Activated CD4-positive, alpha-beta T cell treated with anti-CD3 and anti-CD28 coated beads, Interleukin-2, amount 50 U/mL, for 1 hour (primary cell): ENCODE measurements at places on chromosomes 13 and 19.

GRCh38 chr13:29591310-29591709, 4.2 kb downstream of the SLC7A1 start:
- no peak for DNase-seq

- DNase-seq = peak; percentile 82
Observed at GRCh38 chr19:39390451-39390750, 505 bp downstream of the PAF1 start.

- no peak for DNase-seq
Observed at GRCh38 chr19:32603961-32604360, 23.0 kb downstream of the PDCD5 start.

- DNase-seq = no peak
Observed at GRCh38 chr13:112983428-112984196, 14.6 kb downstream of the MCF2L start.

DNA sequence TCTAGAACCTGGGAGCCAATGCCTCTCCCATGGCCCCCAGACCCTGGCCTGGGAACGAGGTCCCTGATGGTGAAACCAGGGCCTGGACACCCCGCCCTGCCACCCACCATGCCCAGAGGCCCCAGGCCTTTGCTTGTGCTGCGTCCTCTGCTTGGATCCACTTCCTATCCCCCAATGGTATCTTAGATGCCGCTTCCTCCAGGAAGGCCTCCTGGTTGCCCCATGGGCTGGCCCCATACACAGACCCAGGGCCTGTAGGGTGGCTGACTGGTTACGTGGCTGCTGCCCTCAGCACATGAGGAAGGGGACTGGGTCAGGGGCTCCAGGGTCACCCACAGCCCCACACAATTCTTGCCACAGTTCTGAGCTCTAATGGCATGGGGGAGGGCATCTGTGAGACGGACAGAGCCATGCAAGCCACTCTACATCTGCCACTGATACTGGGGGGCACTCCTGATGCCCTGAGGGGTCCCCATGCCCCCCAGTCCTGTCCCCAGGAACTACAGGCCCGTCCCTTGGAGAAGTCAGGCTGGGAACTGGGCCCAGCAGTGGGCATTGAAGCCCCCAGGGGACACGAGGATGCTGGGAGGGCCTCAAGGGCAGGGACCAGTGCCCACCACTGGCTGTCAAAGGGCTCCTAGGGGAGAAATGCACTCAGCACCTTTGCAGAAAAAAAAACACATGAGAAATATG, 5.0 kb downstream of the RPL36 start:
- no peak for DNase-seq

DNA sequence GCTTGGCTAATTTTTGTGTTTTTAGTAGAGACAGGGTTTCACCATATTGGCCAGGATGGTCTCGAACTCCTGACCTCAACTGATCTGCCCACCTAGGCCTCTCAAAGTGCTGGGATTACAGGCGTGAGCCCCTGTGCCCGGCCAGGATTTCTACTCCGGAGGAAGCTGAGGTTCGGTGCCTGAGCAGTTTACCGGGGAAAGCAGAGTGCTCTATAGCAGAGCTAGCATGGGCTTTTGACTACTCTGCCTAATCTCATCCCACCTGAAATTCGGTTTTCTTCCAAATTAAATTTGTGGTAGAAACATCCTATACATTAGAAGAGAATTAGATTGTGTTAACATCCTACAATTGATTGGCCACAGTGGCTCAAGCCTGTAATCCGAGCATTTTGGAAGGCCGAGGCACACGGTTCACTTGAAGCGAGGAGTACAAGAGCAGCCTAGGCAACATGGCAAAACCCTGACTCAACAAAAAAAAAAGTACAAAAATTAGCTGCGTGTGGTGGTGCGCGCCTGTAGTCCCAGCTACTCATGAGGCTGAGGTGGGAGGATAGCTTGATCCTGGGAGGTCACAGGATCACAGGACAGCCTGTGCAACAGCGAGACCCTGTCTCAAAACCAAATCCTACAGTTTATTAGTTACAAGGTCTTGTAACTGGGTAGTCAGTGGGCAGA, 1.6 kb downstream of the RPL13A start:
- DNase-seq = no peak

GRCh38 chr19:56355517-56355916, 37.8 kb downstream of the ZNF582 start:
- DNase-seq = no peak

DNA sequence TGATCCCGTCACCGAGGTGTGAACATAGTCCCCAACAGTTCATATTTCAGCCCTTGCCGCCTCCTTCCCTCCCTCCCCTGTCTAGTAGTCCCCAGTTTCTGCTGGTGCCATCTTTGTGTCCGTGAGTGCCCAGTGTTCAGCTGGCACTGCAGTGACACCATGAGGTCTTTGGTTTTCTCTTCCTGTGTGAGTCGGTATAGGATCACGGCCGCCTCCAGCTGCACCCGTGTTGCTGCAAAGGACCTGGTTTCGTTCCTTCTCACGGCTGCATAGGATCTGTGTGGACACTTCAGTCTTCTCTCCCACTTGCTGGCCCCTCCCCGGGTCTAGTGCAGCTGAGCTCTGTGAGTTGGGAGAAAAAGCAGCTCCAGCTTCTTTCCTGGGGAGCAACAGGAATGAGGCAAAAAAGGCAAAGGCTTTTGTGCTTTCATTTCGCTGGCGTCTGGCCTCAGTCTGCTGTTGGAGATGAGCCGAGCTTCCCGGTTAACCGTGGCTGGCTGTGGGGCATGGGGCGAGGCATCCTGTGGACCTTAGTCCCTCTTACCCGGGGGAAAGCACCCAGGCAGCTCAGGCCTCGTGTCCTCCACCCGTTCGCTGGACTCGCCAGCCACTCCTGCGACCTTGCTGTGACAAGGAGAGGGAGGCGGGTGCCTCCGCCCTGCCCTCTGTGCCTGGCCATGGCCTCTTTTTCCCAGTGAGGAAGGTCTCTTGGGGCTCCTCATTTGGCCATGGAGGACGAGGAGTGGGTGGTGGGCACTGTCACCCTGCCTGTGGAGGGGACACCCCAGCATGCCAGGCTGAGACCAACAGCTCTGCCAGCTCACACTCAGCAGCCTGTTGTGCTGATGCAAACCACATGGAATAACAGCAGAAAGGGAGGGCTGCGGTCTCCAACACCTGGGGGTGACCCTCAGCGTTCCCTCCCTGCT, 196.5 kb downstream of the TEX29 start:
- DNase-seq = no peak

- no peak for DNase-seq
Observed at GRCh38 chr19:51698296-51698695, 5.2 kb downstream of the SPACA6 start.

DNA sequence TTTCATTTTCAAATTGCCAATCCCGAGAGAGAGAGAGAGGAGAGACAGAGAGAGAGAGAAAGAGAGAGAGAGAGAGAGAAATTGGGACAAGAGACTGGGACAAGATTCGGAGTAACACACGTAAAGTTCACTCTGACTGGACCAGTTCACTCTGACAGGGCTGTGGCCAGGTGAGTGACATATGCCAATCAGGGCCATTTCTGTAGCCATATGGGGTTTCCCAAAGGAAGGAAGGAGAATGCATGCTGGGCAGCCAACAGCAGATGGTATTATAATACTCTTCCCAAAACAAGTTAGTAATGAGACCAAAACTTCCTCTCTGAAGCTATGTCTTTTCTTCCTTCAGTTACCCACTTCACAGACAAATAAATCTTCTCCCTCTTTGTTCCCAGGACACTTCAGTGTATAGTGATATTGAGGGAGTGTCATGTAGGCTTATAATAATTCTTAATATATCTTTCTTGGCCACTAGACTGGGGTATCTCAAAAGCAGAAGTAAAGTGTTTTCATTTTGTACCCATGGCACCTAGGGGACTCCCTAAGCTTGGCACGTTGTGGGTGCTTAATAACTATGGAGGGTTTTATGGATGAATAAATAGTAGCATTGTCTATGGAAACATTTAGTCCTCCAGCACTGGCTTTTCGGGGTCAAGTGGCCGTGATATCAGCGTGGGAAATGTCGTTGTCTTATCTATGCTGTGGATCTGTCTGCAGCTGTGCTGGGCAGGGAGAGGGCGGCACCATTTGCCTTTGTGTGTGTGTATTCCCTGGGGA, 51.6 kb downstream of the SERP2 start:
- DNase-seq = no peak

- peak; percentile 52 for DNase-seq
Observed at GRCh38 chr19:55080121-55080967, 4.7 kb downstream of the EPS8L1 start.

GRCh38 chr19:44807652-44808462, 1.0 kb upstream of the BCAM start:
- no peak for DNase-seq
